BJ (cell line): ENCODE measurements at places on chromosomes 11 and 22. TPM values are rescaled to one million over a fixed set of nuclear protein-coding genes. Genes with fewer than 3 reads are reported as not detected.

OR8A1 gene
- polyA plus RNA-seq: not detected in 2 replicates

MAP6 gene
- polyA plus RNA-seq: 10.9 and 12.3 TPM in 2 replicates

HTR3B gene
- not detected in 2 replicates for polyA plus RNA-seq

ACR gene
- 0.12 TPM in 1 of 2 replicates, not detected in the other for polyA plus RNA-seq

TMEM132A gene
- 12.1 and 17.9 TPM in 2 replicates for polyA plus RNA-seq

KRTAP5-11 gene
- not detected in 2 replicates for polyA plus RNA-seq

MTNR1B gene
- not detected in 2 replicates for polyA plus RNA-seq

CTR9 gene
- 6.6 and 16.7 TPM in 2 replicates for polyA plus RNA-seq

ZBTB16 gene
- not detected in 2 replicates for polyA plus RNA-seq

BACE1-AS gene
- polyA plus RNA-seq: 3.4 and 3.8 TPM in 2 replicates

TIMP3 gene
- polyA plus RNA-seq: 544 and 558 TPM in 2 replicates

CCDC83 gene
- polyA plus RNA-seq: not detected in 2 replicates

MMP3 gene
- 59.4 and 121 TPM in 2 replicates for polyA plus RNA-seq

PRSS23 gene
- 258 and 343 TPM in 2 replicates for polyA plus RNA-seq

PGA5 gene
- not detected in 2 replicates for polyA plus RNA-seq

OR5B12 gene
- polyA plus RNA-seq: not detected in 2 replicates

HEPN1 gene
- polyA plus RNA-seq: not detected in 2 replicates

FAM111B gene
- polyA plus RNA-seq: 0.76 and 1.9 TPM in 2 replicates

SLC22A12 gene
- not detected in 2 replicates for polyA plus RNA-seq

CRYBB2 gene
- 0.92 and 1.3 TPM in 2 replicates for polyA plus RNA-seq

DEUP1 gene
- not detected in 2 replicates for polyA plus RNA-seq

MMP12 gene
- polyA plus RNA-seq: 0.12 and 0.38 TPM in 2 replicates

STIM1 gene
- polyA plus RNA-seq: 24.4 and 54.6 TPM in 2 replicates

PICK1 gene
- polyA plus RNA-seq: 27.9 and 32.4 TPM in 2 replicates

TRMU gene
- polyA plus RNA-seq: 24.8 and 25.2 TPM in 2 replicates

MUC6 gene
- polyA plus RNA-seq: not detected in 2 replicates

B4GALNT4 gene
- polyA plus RNA-seq: 3.0 and 5.4 TPM in 2 replicates

C11orf87 gene
- 0.11 and 0.13 TPM in 2 replicates for polyA plus RNA-seq

DNAJC4 gene
- polyA plus RNA-seq: 23.5 and 42.1 TPM in 2 replicates

LRRC75B gene
- polyA plus RNA-seq: 3.2 and 6.5 TPM in 2 replicates

PHF21B gene
- polyA plus RNA-seq: 0.01 TPM in 1 of 2 replicates, not detected in the other

ABCC8 gene
- not detected in 2 replicates for polyA plus RNA-seq

JAM3 gene
- 41.2 and 42.3 TPM in 2 replicates for polyA plus RNA-seq

OTOG gene
- polyA plus RNA-seq: not detected in 2 replicates

LIN7C gene
- polyA plus RNA-seq: 5.8 and 13.2 TPM in 2 replicates

PRDX5 gene
- 398 and 468 TPM in 2 replicates for polyA plus RNA-seq

SLC22A6 gene
- polyA plus RNA-seq: not detected in 2 replicates

NPTXR gene
- polyA plus RNA-seq: 1.4 and 2.5 TPM in 2 replicates

HORMAD2 gene
- polyA plus RNA-seq: not detected in 2 replicates

CD3G gene
- polyA plus RNA-seq: not detected in 2 replicates

TSPO gene
- 250 and 313 TPM in 2 replicates for polyA plus RNA-seq

ZBTB44 gene
- 11.5 and 18.2 TPM in 2 replicates for polyA plus RNA-seq

NOX4 gene
- polyA plus RNA-seq: 3.7 and 7.0 TPM in 2 replicates
